ENCODE measurements at places on chromosomes 13 and 19.

DNA sequence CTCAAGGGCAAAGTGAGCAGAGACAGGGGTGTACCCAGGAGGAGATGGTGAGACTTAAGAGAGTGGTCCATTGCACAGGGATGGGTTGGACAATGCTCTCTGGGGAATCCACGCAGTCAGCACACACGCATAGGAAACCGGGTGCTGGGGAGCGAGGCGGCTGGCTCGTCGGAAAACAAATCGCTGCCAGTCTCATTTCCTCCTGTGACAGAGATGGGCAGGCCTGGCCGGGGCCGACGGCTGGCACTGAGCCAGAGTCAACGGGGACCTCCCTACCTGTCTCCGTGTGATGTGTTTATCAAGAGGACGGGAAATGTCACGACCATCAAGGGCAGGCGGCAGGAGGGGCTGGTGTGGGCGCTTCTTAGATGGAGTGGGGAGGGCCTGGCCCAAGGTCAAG lies 27.3 kb downstream of the PTPRS start:
- DNase-seq: no peak

DNA sequence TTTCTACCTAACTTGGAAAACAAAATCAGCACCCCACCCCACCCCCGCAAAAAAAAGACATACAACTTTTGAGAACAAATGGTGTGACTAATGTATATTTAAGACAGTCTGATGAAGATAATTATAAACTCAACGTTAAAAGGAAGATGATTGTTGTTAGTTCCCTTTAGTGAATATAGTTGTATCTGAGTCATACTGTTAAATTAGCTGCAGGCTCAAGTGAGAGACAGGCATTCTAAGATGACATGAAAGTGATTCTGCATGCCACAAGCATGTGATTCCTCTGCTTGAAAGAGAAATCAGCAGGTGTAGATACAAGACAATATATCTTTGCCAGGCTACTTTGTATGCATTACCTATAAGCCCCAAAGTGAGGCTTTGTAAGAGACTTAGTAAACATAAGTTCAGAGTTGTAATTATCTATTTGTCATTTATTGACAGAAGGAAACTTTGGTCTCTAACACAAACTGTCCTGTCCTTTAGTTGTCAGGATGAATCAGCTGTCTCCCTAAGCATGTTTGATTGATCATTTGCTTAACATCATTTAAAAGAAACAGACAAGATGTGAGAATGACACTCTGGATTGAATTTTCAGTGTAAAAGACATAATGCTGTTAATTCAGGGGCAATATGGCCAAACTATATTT lies 319.4 kb upstream of the HTR2A start:
- DNase-seq: no peak

GRCh38 chr19:29537181-29537580 lies 11.4 kb downstream of the VSTM2B start:
- DNase-seq: no peak

DNA sequence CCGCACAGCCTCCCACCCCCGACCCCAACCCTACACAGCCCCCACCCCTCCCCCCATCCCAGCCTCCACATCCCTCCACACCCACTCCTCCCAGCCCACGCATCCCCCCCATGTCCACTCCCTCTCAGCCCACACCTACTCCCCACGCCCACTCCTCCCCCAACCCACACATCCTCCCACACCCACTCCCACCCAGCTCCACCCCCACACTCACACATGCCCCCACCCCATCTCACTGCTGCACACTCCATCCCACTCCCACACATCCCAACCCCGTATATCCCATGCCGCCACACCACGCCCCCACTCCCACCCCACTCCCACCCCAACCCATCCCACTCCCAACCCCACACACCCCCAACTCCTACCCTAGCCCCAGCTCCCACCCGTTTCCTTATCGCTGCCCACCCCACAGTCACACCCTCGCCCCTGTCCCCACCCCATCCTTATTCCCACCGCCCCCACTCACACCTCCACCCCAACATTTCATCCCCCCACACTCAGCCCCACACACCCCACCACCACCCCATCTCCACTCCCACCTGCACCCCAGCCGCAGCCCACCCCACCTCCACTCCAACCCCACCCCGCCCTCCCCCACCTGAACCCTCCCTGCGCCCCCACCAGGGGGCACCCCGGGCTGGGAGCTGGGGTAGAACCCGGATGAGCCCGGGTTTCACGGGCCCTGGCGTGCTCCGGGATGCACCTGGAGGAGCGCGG lies 809 bp downstream of the TDRD12 start:
- DNase-seq: no peak

- DNase-seq: no peak
Observed at GRCh38 chr13:105327581-105328126, 1207.8 kb downstream of the EFNB2 start.

DNA sequence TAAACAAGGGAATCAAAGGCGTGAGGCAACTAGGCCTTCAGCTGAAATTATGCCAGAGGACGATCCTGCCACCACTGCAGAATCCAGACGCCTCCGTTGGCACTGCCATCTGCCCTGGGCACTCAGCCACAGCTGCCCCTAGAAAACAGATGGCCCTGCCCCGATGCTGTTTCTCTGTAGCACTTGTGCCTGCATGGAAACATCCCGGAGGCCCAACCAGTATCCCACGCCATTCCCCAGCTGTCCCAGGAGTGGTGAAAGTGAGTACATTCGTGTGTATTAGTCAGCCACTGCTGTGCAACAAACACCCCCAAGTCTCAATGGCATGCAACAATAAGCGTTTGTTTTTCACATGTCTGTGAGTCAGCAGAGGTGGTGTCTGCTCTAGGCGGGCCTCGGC lies 8.9 kb upstream of the CRTC1 start:
- DNase-seq: no peak

DNA sequence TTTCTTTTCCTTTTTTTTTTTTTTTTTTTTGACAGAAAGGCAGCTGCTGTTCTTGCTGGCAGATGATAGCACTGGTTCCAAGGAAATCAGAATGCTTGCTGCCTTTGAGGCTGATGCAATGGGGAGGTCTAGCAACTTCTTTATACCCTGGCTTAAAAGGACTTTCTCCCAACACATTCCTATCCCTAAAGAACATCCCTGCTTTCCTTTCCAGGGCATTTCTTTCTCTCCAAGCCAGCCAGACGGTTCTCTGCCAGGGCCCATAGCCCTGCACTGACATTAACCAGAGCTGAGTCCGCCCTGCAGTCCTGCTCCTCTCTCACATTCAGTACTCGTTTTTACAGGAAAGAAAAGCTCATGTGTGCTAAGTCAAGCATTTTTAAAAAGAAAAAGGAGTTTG lies 133.9 kb upstream of the WASF3 start:
- no peak for DNase-seq

- no peak for DNase-seq
Observed at GRCh38 chr13:111206148-111206547, 91.0 kb downstream of the ARHGEF7 start.

DNA sequence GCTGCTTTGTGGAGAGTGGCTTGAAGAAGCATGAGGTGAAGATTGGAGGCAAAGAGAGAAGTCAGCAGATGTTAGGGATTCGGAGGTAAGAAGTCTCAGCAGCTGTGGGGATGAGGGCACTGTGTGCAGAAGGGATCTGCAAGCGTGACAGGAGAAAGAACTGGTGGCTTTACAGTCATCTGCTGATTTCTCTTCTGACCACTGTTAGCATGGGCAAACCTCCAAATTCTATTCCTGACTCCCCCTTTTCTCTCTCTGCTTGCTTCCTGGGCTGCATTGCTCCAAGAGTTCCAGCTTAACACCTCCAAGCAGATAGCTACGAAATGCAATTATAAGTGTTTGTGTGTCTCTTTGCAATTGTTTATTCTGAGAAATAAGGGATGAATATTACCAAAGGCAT lies 159.6 kb downstream of the GGACT start:
- DNase-seq: no peak
